NCI-H1694 (cell line): ENCODE measurements at places on chromosomes 5 and 9.

DNA sequence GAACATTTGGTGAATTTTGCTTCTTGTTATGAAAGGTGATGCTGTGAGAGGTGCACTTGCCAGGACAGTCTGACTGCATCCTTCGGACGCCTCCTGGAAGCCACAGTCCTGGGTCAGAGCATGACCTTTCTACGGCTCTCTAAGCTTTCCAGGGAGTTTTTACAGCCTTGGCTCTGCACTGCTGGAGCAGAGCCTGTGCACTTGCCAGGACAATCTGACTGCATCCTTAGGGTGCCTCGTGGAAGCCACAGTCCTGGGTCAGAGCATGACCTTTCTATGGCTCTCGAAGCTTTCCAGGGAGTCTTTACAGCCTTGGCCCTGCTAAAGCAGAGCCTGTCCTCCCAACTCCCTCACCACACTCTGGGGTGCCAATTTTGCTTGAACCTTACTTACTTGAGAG is 49.6 kb downstream of the CCDC180 start:
- DNase-seq: no peak

DNA sequence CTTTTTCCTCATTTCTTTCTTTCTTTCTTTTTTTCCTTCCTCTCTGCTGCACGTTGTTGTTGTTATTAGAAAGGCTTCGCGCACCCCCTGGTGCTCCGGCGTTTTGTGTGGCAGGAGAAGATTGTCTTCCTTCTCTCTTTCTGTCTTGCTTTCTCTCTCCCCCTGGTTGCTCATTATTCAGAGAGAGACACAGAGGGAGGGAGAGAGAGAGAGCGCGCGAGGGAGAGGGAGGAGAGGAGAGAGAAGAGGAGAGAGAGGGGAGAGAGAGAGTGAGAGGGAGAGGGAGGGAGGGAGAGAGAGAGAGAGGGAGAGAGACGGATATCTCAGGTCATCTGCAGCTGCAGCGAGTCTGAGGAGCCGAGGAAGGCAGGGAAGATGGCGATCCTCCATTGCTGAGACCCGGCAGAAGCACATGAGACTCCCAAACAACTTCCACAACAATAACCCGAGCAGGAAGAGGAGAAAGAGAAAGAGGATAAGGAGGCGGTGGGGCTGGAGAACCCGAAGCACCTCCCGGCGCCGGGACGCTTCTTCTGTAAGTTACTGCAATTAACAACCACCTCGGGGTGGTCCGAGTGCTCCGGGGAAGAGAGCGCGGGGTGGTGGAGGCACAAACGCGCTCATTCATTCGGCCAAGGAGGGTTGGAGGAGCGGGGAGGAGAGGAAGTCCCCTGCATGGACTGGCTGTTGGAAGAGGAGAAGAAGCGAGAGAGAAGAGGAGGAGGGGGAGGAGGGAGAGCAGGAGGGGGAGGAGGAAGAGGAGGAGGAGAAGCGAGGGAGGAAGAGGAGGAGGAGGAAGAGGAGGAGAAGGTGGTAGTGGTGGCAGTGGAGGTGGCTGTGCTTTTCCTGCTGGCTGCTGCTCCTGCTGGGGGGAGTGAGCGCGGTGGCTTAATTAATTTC is at the start of gene ZNF462:
Gene ZNF462, plus strand, starts transcription at position 346 of the 900 bp plus-strand sequence. CDS start 60,218 bp downstream, outside the sequence.
- DNase-seq: peak; percentile 21

- no peak for DNase-seq
These were observed 220.2 kb downstream of the AUH start for GRCh38 chr9:91141407-91141965.

DNA sequence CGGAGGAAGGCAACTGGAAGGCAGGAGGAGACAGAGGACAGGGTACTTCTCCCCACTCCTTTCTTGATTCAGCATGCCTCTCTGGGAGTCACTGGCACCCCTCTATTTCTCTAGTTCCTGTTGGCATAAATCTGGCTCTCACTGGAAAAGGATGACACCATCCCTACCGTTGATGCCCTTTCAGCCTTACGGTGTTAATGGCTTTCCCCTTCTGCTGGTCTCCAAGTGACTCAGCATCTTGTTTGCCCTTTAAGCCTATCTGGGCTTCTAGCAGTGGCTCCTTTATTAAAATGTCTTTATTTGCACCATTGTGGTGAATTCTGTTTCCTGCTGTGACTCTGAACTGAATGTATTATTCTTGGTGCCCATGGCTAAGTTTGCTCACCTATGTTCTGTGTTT is 227.3 kb upstream of the GLRA1 start:
- no peak for DNase-seq

DNA sequence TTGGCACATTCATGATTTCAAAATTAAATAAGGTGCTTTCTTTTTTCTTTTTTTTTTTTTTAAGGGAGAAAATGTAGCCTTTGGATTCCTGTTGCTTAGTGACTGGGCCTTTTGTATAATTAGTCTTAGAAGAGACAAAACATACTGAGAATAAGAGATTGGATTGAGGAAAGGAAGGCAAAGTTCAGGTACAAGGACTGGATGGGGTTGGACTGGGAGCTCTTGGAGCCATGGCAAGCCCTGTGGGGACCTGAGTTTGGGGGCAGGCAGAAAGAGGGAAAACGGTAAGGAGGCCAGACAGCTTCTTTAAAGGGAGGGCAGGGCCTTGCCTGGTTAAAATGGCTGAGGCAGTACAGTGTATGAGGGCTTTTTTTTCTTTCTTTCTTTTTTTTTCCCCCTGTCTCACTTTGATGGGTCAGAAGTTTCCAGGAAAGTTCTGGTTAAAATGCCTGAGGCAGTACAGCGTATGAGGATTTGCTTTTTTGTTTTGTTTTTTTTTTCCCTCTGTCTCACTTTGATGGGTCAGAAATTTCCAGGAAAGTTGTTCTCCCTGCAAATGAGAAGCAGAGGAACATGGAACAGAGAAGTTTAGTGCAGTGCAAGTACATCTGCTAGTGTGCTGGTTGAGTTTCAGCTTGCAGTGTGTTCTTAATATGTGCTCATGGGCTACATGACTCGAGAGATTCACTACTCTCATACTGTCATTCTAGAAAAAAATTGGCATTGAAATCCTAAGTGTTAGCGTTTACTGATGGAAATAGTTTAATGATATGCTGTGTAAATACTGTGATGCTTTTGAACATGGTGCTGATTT is 16.8 kb downstream of the SNX18 start:
- no peak for DNase-seq

DNA sequence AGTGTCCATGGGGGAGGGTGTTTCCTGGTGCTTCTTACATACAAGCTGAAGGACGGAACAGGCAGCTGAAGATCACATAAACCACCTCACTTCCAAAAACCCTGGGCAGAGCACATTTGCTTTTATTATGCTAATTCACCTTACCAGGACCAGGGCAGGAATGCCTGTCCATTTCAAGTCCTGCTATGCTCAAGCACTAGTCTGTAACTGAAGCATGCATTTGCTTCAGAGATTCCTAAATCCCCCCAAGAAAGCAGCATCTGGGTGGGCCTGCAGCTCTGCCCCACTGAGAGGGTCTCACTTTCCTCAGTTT is 9.4 kb upstream of the NACC2 start:
- DNase-seq: no peak

DNA sequence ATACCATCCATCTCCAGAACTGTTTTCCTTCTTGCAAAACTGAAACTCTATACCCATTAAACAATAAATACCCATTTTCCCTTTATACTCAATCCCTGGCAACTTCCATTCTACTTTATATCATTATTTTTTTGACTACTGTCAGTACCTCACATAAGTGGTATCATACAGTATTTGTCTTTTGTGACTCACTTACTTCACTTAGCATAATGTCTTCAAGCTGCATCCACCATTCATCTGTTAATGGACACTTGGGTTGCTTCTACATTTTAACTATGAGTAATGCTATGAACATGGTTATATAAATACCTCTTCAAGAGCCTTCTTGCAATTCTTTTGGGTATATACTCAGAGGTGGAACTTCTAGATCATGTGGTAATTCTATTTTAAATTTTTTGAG is 11.6 kb upstream of the TYRP1 start:
- no peak for DNase-seq

GRCh38 chr5:143484601-143485000 is 81.1 kb upstream of the NR3C1 start:
- DNase-seq: no peak
